B cell (primary cell): ENCODE measurements at places on chromosomes 13 and 19. TPM values are rescaled to one million over a fixed set of nuclear protein-coding genes. Genes with fewer than 3 reads are reported as not detected.

DNA sequence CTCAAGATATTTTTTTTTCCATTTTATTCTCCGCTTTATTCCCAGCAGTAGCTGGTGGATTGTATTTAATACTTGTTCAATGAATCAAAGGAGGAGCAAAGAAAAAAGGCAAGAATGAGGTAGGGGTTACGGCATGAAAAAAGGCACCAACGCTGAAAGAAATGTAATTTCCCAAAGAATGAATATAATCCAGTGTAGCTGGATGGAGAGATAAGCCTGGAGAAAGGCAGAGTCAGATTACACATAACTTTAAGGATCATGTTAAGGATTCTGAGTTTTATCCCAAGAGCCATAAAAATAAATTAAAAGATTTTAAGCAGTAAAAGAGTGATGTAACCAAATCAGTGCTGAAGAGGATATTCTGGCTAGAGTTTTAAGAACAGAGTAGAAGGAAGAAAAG lies 67.7 kb downstream of the RBM26 start:
- DNase-seq = no peak

DNA sequence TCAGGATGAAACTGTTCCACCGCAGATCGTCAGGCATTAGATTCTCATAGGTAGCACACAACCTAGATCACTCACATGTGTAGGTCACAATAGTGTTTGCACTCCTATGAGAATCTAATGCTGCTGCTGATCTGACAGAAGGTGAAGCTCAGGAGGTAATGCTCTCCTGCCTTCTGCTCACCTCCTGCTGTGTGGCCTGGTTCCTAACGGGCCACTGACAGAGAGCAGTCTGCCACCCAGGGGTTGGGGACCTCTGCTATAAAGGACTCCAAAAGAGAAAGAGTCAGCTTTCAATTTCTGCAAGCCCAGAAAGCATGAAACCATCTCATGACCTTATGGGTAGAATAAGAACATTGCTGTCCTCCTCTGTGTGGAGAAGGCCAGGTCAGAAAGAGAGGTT lies 43.5 kb upstream of the PCCA start:
- no peak for DNase-seq

GRCh38 chr13:40777166-40777808 lies 6.3 kb upstream of the MRPS31 start:
- DNase-seq = peak; percentile 82

- DNase-seq = no peak
Measured at GRCh38 chr13:61036715-61037114, 378.9 kb downstream of the PCDH20 start.

Gene CABP5
- not detected in 2 replicates for total RNA-seq
